A549 treated with CpdA at 1 μM for 4 hours (cell line): ENCODE measurements at places on chromosomes 5 and 9. TPM values are rescaled to one million over a fixed set of nuclear protein-coding genes. Genes with fewer than 3 reads are reported as not detected.

The SH3PXD2B gene
- 12.0 to 17.7 TPM (median 16.0 TPM) in 5 replicates for total RNA-seq

The SLC6A19 gene
- total RNA-seq = 0.02 TPM in 1 of 5 replicates, not detected in the others

The SPINK7 gene
- not detected in 5 replicates for total RNA-seq

The SHISAL2B gene
- total RNA-seq = not detected in 5 replicates

The SYNPO gene
- 25.3 to 32.6 TPM (median 29.7 TPM) in 5 replicates for total RNA-seq

The FIBCD1 gene
- 9.2 to 14.4 TPM (median 12.4 TPM) in 5 replicates for total RNA-seq

The PCDHGB6 gene
- total RNA-seq = 0.06 to 0.12 TPM (median 0.09 TPM) in 4 of 5 replicates, not detected in the other

The CBY3 gene
- not detected in 5 replicates for total RNA-seq

The PLPPR1 gene
- not detected in 5 replicates for total RNA-seq

The ARL10 gene
- total RNA-seq = 0.48 to 1.7 TPM (median 0.65 TPM) in 5 replicates

The OGN gene
- total RNA-seq = not detected in 5 replicates

The SEMA5A gene
- total RNA-seq = not detected in 5 replicates

The GGTA1 gene
- not detected in 5 replicates for total RNA-seq

The FBLL1 gene
- total RNA-seq = 0.11 to 0.24 TPM (median 0.16 TPM) in 4 of 5 replicates, not detected in the other

The ERGIC1 gene
- total RNA-seq = 249 to 302 TPM (median 290 TPM) in 5 replicates

The SLC23A1 gene
- 0.70 to 1.6 TPM (median 1.3 TPM) in 5 replicates for total RNA-seq

The OBP2B gene
- not detected in 5 replicates for total RNA-seq

The ODF2 gene
- total RNA-seq = 27.5 to 30.1 TPM (median 29.0 TPM) in 5 replicates

The PCDHGC4 gene
- total RNA-seq = 0.02 to 0.15 TPM (median 0.05 TPM) in 3 of 5 replicates, not detected in the others

The STPG3 gene
- not detected in 5 replicates for total RNA-seq

The PCDHGC5 gene
- total RNA-seq = 0.05 TPM in 1 of 5 replicates, not detected in the others

The PCDHB9 gene
- total RNA-seq = 0.01 to 0.03 TPM in 2 of 5 replicates, not detected in the others

The SPOCK1 gene
- 13.4 to 19.8 TPM (median 18.7 TPM) in 5 replicates for total RNA-seq

The ANKRD20A1 gene
- 0.28 to 1.9 TPM (median 0.84 TPM) in 5 replicates for total RNA-seq

The LOX gene
- 0.71 to 1.6 TPM (median 1.4 TPM) in 5 replicates for total RNA-seq
